ENCODE measurements at places on chromosomes 12 and 14.

DNA sequence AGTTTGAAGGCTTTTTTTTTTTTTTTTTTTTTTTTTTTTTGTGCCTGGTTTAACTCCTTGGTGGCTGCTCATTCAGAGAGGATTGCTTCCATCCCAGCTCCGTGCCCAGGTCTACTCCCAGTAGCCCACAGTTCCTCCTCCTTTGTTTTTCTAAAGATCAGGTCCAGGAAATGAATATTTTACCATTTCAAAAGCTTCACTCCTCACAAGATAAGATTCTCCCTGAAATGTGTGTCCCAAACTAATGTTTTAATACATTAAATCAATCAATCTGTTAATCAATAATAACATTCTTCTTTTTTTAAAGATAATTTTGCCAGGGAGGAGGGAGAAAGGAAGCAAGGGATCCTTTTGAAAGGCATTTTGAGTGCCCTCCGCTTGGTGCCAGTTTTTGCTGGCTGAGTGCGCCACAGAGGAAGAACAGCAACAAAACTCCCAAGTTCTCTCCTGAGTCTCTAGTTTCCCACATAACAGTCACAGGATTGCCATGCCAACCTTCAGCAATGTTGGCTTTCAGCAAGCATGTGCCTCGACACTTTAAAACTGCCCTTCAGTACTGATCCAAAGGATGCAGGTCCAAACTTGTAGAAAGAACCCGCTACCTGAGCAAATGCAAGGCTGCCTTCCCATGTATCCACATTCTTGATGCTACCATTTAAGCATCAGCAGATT, 99.2 kb downstream of the RMST start:
- no peak for DNase-seq

GRCh38 chr12:52838609-52839435, 4.7 kb upstream of the KRT79 start:
- DNase-seq: no peak

DNA sequence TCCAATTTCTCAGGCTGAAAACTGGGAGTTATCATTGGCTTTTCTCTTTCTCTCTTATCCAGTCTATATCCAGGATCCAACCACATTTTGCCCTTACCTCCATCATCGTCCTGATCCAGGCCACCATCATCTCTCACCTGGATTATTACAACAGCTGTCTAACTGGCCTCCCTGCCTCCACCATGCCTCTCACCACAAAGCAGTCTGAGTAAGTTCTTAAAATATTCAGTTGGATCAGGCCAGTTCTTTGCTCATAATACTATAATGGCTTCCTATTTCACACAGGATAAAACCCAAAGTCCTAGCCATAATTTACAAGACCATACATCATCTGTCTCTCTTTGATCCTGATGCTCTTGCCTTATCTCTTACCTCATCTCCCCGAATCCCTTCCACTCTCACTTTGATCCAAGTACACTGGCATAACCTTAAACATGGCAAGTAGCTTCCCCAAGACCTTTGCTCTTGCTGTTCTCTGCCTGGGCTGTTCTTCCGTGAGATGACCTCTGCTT, 133.4 kb upstream of the RAP1B start:
- DNase-seq: no peak

GRCh38 chr12:49976557-49976956, 3.8 kb downstream of the AQP6 start:
- DNase-seq: no peak

DNA sequence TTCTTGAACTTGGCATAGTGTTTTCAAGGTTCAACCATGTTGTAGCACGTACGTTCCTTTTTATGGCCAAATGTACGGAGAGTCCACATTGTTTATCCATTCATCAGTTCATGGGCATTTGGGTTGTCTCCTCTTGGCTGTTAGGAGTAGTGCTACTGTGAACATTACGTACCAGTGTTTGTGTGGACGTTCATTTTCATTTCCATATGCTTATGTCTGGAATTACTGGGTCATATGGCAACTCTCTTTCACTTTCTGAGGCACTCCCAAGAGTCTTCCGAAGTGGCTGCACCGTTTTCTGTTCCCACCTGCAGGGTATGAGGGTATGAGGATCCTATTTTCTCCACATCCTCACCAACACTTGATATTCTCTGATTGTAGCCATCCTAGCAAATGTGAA, 49.1 kb upstream of the TSPAN9 start:
- no peak for DNase-seq

DNA sequence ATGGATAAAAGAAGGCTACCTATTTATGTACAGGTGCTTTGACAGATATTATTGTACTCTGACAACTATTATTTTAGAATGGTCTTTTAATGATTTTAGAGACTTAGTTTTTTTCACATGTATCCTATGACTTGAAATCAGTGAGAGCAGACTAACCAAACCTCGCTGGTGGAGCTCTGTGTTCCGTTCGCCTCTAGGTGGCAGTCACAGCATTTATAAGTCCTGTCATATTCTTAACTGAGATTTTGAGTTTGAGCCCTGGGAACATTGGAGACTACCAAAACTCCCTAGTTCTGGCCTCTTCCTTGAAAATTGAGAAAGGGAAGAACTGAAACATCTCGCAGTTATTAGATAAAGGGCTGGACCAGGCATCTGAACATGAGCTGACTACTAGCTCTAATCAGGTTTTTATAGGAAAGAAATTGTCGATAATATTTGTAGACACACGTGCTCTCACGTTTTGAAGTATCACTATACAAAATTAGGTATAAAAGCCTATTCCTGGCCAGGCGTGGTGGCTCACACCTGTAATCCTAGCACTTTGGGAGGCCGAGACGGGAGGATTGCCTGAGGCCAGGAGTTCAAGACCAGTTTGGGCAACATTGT, 48.3 kb downstream of the TTLL5 start:
- DNase-seq: peak; percentile 15

DNA sequence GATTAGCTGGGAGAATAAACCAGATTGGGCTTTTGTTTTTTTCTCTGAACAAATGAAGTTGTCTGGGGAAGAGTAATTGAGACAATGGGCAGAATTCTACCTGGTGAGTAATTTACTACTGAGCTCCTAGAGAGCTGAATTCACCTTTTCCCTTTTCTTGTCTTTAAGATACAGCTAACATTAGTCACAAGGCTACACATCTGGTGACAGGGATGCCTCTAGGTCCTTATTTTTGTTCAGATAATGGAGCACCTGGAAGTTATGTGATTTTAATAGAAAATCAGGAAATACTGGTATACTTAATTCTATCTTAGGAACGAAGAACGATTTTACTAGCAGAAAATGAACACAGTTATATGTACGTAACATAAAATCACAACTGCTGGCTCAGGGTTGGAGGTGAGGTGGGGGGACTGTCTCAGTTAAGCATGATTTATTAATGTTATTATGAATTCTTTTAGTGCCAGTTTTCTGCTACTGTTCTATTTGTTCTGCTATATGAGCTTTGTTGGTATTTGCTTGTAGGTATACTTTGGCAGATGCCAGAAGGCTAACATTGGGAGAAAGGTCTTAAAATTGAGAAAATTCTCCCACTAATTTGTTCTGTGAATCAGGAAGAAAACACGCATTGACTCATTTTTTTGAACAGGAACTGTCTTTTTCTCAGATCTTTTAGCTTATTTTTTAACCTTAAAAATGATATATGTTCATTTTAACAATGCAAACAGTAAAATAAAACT, 482.7 kb upstream of the RGS6 start:
- DNase-seq: no peak

DNA sequence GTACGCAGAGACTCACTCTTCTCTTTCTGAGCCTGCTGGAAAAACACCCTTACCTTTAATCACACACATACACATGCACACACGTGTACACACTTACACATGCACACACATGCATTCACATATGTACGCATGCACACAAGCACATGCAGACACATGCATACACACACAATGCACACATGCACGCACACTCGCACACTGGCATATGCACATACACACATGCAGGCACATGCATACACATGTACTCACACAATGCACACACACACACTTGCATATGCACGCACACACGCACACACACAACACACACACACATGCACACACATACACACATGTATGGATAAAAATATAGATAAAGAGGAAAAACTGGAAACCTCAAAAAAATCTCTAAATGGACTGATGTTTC, 249.0 kb downstream of the GLT1D1 start:
- no peak for DNase-seq

GRCh38 chr14:51442513-51443175, 202.6 kb downstream of the TMX1 start:
- no peak for DNase-seq

- no peak for DNase-seq
These were observed 28.8 kb downstream of the HNRNPC start for GRCh38 chr14:21240417-21240816.

DNA sequence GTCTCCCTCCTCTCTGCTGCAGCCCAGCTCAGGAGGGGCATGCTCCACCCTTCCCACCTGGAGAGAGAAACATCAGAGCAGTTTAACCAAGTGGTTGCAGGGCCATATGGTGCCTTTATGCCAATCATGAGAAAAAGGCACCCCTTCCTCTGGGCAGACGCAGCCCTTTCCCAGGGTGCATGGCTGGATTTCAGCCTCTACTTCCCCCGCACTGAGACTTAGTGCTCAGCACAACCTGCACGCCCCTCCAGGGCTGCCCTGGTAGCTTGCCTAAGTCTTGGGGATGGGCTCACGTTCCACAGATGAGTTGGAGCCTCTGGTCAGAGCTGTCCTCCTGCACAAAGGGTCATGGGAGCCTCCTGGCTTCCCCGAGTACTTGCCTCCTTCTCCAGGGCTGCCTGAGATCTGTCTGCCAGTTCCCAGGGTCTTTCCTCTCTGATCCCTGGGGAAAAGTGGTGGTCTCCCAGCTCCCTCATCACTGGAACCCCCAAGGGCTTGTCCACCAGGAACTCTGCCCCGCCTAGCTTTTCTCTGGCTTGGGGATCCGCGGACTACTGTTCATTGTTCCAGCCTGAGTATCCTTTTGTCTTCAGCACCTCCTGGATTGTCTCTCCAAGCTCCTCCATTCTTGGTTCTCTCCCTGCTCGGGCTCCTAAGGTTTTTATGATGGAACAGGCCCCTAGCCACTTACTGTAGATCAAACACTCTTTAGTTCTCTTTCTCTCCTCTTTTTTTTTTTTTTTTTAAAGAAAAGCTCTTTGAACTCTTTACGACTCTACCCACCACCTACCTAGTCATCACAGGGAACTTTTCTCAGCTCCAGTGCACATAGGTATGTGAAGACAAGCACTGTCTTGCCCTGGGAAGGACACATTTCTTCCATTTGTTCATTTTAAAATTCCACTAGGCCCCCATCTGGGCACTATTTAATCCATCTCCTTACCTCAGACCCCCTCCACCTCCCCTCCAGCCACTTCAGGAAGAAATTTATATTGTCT, 6.1 kb upstream of the KRT74 start:
- DNase-seq: no peak

- no peak for DNase-seq
These were observed 7.7 kb downstream of the RACGAP1 start for GRCh38 chr12:50017641-50018040.

GRCh38 chr12:45098766-45099165, 47.9 kb upstream of the DBX2 start:
- DNase-seq: no peak

DNA sequence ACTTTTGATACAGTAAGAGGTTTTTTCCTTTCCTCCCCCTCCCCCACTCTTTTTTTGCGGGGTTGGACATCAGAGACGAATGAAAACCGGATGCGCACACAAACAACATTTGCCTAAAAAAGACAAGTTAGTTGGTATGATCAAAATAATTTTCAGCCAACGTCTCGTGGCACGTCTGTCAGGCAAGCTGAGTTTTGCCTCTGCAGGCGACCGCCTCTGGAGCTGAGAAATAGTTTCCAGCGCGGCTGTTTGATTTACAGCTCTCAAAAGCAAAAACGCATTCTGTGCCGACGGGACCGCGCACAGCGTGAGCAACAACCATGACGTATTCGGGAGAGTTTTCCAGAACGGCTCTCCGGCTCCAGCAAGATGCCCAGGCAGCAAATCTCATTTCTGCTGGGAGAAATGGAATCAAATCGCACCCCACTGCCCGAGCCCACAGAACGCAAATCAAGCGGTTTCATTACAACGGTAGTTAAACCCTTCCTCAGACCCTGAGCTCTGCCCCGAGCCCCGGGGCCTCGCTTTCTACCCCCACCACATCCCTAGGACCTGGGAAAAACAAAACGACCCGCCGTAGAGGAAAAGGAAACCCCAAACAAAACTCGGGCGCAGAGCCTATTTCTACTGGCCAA, 14.2 kb upstream of the CALM1 start:
- DNase-seq: no peak

GRCh38 chr12:48572326-48572725, 2.5 kb upstream of the LALBA start:
- no peak for DNase-seq

GRCh38 chr14:77004711-77005460, 23.6 kb downstream of the IRF2BPL start:
- no peak for DNase-seq

GRCh38 chr12:113439606-113440030, 17.4 kb downstream of the SDSL start:
- DNase-seq: peak; percentile 57

- no peak for DNase-seq
These were observed 381.8 kb downstream of the KCNH5 start for GRCh38 chr14:62663456-62663821.

DNA sequence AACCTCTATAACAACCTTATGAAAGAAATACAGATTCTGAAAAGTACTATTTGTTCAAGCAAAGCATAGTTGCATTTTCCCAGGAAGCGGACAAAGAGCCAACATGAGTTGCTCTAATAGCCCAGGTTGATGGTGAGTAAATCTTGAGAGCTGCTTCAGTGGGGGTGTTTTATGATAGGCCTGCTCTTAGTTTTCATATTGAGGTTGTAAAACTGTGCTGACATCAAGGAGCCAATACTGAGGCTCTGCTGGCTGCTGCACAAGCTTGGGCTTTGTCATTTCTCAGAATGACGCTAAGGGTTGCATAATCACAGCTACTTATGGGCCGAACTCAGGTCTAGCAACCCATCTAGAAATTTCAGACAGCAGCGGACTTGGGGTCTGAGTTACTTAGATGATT, 11.5 kb downstream of the TBC1D30 start:
- DNase-seq: no peak

DNA sequence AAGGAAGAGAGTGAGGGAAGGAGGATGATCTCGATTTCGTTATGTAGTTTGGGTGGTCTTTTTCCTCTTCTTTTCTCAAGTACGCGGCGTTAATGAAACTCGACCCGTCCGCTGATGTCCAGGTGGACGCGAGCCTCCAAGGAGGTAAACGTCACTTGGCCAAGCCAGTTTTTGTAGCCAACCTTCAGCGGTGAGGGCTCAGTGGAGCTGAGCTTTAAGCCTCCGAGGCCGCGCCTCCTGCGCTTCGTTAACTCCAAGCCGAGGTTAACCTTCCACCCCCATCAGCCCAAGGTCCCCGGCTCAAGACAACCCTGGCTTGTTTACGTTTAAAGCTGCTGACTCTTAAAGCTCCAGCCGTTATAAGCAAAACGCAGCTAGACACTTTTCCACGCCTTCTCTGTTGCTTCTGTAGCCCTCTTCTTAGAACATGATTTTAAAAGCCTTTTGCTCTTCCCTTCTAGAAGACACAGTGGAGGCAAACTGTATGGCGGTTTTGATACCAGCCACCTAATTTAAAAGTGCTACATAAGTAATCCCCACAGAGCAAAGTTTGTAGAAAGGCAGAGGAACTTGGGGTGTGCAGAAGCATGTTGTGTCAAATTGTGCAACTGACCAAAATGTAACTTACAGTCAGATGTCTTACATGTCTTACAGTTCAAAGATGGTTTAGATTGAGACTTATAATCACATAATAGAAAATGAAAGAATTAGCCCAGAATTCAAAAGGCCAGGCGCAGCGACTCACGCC, 923 bp upstream of the ITPR2 start:
- peak; percentile 60 for DNase-seq

Measured in HuH-7.5 (cell line).